ENCODE measurements at places on chromosomes 11 and 22.

GRCh38 chr11:8261291-8261690 is 2.4 kb downstream of the LMO1 start:
- no peak for DNase-seq

GRCh38 chr11:6547177-6547576 is 50.1 kb downstream of the DNHD1 start:
- no peak for DNase-seq

- DNase-seq: no peak
These were observed 73.7 kb downstream of the JAM3 start for GRCh38 chr11:134142536-134142935.

GRCh38 chr11:73266646-73267020 is 5.5 kb upstream of the P2RY6 start:
- no peak for DNase-seq

- DNase-seq: peak; percentile 30
These were observed 20.5 kb downstream of the TST start for GRCh38 chr22:36998620-36999351.

DNA sequence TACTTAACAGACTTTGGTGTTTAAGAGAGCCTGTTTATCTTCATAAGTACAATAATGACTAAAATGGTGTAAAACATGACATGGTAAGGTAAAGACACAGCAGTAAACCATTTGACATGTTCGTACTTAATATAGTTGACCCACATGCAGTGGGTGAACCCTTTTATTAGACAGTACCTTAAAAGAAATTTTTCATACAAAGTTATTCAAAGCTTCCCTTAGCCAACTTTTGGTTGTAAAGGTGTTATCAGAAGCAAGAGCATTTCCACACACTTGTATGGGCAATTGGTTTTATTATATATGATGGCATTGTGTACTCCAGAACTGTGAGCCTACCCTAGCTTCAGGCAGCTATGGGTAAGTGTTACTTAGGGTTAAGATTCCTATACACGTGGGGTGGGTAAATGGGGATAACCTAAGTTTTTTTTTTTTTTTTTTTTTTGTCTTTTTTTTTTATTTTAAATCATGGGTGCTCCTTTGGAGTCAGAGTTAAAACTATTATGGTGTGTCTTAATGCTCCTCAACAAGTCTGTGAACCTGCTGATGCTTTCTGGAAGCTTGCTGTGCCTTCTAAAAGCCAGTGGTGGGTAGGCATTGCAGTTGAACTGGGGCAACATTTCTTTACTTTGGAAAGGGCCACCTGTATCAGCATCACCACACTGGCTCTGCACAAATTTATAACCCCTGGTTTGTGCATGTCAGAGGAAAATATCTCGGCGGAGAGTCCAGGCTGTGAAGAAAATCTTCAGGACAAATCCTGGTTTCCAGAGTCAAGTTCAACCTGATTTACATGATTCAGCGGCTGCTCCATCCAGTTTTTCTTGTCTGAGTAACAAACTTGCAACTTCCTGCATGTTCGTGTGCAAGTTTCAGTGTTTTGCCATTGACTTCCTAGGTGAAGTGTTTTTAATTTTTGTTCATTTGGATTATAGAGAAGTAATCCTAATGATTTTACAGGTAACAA is 3.3 kb downstream of the PCF11 start:
- peak; percentile 25 for DNase-seq

DNA sequence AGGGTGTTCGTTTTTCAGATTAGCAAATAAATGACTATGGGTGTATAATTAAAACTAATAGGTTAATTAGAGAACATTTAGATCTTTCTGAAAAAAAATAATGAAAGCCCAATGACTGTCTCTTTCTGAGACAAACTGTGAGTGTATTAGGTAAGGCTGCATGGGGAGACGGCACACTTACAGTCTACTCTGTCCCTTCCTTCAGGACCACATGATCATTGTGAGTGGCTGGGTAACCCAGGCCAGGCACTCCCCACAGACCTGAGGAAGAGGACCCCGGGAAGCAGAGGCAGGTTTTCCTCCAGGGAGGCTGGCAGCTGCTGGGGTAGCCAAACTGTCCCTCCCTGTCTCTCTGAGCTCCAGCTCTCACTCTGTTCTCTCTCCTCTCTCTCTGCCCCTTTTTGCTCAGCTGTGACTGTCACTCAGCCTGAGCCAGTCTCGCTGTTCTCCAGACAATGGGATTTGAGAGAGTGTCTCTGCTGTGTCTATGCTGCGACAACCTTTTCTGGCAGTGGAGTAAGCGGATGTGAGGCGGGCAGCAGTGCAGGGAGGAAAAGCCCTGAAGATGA is 83.1 kb upstream of the NCAM1 start:
- no peak for DNase-seq

- no peak for DNase-seq
These were observed 29.7 kb upstream of the SORL1-AS1 start for GRCh38 chr11:121482231-121483129.

GRCh38 chr11:32434356-32435151 is 785 bp downstream of the WT1 start:
- DNase-seq: no peak

- DNase-seq: no peak
These were observed 935 bp downstream of the ZNF143 start for GRCh38 chr11:9461760-9462134.

DNA sequence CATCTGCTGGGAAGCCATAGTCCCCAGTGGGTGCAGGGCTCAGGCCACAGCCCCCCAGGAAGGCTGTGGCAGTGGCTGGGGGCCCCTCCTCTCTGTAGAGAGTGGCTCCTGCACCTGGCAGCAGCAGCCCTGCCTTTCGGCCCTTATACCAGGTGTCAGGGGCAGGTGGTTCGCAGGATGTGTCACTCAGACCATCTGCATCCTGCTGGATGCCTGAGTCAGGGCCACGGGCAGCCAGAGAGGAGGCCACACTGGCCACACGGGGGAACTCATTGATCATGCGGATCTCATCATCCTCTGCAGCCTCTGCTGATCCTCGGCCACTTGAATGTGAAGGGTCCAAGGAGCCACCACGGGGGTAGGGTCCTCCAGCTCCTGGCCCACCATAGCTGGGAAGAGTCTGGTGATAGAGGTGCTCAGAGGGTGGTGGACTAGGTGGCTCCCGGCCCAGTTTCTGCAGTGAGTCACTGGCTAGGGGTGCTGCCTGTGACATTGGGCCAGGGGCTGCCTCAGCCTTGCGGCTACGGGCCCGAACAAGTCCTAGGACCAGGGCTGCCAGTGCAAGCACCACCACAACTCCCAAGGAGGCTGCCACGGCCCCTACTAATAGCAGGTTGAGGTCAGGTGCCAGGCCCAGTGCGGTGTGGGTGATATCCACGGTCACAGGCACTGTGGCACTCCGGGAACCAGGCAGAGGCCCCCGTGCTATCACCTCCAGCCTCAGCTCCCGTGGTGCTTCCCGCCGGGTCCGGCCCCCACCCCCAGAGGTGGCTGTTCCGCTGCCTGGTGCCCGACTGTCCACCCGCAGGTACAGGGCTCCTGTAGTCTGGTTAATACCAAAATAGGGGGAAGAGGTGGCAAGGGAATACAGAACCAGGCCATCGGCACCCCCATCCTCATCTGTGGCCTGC is 3.3 kb upstream of the TPP1 start:
- DNase-seq: no peak

DNA sequence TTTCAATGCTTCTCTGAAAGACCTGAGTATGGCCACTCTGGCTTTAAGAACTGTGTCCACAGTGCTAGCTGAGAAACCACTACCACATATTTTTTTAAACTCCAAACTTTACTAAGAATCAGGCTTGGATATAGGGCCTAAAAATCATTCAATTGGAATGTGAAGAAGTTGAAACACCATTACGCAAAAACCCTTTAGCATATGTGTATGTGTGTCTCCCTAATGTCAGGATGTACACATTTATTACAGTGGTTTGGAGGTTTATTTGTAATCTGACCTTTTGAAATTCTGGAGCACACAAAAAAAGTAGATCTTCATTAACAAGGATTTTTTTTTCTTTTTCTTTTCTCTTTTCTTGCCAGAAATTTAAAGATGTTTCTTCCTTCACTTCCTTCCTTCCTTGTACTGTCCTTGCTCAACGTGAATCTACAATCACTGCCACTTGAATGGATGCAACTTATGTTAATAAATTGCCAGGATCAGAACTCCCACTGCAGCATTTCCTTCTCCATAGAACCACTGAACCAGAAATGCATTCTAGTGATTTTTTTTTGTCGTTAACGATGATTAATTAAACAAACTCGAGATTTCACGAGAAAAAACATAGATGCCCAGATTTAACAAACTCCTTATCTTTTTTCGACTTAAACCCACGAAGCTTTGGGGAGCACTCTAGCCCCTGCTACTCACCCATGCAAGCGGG is 3.1 kb upstream of the ADM start:
- DNase-seq: peak; percentile 41

- DNase-seq: peak; percentile 32
These were observed 13.7 kb downstream of the MFNG start for GRCh38 chr22:37472418-37473006.

DNA sequence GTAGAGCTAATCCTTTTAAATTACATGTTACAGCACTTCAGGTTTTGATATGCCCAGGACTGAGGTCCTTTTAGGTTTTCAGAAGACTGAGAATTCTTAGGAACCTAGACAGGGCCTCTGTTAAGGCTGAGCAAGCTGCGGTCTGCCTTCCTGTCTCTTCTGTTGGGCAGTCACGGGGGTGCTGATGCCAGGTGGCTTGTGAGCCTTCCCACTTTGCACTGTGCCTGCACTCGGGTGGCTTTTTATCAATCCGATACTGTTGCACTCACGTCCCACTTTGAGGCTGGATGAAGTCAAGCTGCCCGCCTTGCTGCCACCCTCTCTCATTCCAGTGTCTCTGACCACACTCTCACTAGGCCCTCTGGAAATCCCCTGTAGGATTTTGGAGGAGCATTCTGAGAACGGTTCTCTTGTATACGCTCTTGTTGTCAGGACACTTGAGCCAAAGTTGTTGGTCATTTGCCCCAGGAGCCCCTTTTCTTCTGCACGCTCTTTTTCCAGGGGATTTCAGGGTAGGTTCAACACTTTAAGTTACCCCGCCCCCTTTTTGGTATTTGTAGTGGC is 141.8 kb downstream of the TEAD1 start:
- no peak for DNase-seq

DNA sequence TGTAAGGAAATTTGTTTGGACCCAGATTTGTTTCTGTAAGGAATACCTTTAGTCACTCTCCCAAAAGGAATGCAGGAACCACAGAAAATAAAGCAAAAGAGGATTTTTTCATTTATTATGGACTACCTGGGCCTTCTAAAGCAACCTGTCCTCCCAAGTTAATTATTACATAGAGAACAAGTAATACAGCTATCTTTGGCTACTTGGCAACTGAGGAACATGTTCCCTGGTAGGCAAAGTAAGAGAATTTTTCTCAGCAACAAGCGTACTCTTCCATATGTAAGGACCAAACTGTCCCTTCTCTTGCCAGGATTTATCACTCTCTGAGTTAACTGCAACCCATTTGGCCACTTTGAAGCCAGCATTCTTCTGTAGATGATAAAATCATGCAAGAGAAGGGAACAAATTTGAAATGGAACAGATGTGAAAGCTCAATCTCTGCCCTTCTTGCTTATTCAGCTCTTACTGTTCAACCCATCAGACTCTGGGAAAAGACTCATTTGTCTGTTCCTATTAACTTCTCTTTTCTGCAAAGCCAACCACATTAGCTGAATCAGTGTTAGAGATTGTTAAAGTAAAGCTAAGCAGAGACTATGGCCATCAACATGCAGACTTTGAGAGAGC is 190.2 kb downstream of the SWAP70 start:
- no peak for DNase-seq

DNA sequence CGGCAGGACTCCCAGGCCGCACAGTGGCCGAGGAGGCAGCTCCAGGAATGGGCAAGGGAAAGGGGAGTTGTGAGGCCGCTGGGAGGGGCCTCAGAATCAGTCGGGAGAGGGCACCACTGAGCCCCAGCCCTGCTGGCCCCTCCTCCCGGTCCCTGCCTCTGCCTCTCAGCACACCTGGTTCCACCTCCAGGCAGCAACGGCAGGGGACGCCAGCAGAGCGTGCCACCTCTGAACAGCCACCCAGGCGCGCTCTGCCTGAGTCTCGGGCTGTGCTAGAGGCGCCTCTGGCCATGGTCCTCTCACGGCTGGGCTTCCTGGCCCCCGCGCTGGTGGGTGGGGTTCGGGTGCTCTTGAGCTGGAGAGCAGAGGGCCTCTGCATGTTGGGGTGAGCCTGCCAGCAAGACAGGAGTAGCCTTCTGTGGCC is 33.0 kb downstream of the MOB2 start:
- peak; percentile 56 for DNase-seq

DNA sequence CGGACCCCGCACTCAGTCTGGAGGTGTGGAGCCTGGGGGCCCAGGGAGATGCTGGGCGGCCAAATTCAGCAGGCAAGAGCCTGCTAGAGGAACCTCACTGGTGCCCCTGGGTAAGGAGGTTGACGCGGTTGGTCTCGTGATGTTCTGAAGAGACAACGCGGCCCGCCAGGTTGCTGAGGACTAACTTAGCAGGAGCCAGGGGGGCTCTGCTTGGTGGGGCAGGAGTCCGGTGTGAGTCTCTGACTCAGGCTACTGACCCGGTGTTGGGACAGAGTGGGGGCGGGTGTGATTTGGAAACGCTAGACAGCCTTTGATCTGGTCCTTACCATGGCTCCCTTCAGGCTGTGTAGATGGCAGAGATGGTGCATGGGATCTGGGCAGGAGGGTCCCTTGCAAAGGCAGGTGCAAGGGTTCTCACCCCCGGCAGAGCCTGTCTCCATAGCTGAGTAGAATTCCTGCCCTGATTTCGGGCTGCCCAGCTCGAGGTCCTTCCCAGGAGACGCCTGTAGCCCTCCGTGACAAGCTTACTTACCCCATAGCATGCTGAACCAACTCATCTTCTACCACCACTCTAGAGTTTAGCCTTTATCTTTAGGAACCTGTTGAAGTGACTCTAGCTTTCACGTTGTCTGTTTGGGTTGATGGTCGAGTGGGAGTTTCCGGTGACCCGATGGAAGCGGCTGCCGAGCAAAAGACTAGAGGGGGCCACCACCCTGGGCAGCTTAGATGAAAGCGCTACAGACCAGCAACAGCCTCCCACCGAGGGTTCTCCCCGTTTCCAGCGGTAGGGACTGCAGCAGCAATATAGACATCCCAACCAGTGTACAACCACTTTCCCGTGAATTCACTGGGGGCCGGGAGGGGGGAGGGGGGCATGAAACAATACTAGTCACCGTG is 38.4 kb downstream of the KCNC1 start:
- DNase-seq: no peak

GRCh38 chr11:60345489-60345888 is 18.4 kb downstream of the MS4A6E start:
- DNase-seq: no peak

- DNase-seq: peak; percentile 96
These were observed 1.9 kb downstream of the LRP4 start for GRCh38 chr11:46916286-46917108.

GRCh38 chr11:117166491-117166890 is 12.1 kb upstream of the SIDT2 start:
- no peak for DNase-seq

GRCh38 chr22:30474683-30475424 is 3.0 kb upstream of the SEC14L3 start:
- DNase-seq: no peak

GRCh38 chr11:8338138-8338537 is 74.5 kb upstream of the LMO1 start:
- no peak for DNase-seq

DNA sequence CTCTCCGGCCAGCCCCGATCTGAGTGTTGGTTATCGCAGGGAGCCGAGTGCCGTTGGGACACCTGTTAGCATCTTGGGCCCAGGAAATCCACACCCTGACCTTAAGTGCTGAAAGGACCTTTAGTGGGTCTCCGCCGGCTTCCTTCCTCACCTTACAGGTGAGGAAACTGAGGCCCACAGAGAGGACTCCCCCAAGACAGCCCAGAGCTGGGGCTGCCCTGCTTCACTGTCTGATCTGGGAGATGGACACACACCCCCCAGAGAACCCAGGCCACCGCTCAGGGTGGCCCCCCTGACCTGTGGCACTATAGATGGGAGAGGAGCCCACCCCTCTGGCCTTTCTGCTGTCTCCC is 73.6 kb downstream of the FBLN1 start:
- no peak for DNase-seq

All from RWPE1 (cell line).